ENCODE measurements at places on chromosomes 13 and 19.

- no peak for DNase-seq
These were observed 7.3 kb upstream of the INAFM1 start for GRCh38 chr19:47267350-47267759.

- DNase-seq, result no peak
These were observed 15.5 kb downstream of the APLP1 start for GRCh38 chr19:35883882-35884281.

- no peak for DNase-seq
These were observed 1082.9 kb downstream of the UQCRFS1 start for GRCh38 chr19:28130066-28130511.

DNA sequence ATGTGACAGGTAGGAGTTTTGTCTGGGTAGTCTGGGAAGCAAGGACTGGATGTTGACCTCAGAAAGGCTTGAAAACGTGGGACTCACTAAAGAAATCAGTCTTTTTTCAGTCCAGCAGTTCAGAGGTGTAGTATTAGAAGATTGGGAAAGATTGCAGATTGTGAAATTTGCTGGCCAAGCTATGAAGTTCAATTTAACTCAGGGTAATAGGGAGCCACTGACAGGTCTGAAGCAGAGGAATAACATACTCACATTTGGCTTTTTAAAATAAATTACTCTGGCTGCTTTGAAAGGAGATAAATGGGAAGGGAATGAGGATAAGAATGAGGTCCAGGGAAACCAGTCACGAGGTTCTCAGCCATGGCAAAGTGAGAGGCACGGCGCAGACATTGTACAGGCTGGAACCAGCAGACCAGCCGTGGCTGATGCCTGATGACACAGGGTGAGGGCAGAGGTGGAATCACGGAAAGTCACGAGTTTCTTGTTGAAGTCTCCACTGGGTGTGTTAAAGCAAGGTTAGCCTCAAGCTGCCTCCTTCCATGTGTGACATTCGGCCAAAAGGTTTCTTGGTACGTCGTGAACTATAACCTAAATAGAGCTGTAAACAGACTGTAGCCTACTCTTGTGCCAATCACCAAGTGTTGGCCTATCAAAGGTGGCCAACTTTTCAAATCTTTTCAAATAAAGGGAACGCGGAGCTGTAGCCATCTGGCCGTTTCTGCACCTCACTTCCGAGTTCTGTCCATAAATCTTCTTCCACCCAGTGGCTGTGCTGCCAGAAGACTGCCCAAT is 377.6 kb downstream of the IRS2 start:
- DNase-seq, result no peak

GRCh38 chr13:78129359-78129758 is 210.7 kb upstream of the EDNRB start:
- no peak for DNase-seq

Data from activated CD4-positive, alpha-beta T cell treated with anti-CD3 and anti-CD28 coated beads, Interleukin-2, amount 50 U/mL, for 16 hours (primary cell).